ENCODE measurements at places on chromosomes 1 and 21. TPM values are rescaled to one million over a fixed set of nuclear protein-coding genes. Genes with fewer than 3 reads are reported as not detected.

ADCY10 gene
- 0.06 TPM for total RNA-seq

LRRC71 gene
- not detected for total RNA-seq

SH3GLB1 gene
- 114 TPM for total RNA-seq

CXADR gene
- total RNA-seq: 14.5 TPM

ETV3L gene
- not detected for total RNA-seq

RPE65 gene
- not detected for total RNA-seq

DMRTA2 gene
- total RNA-seq: not detected

TRPM2 gene
- total RNA-seq: 2.9 TPM

KCNJ9 gene
- total RNA-seq: not detected
